ENCODE measurements at places on chromosomes 5 and 9.

- DNase-seq: no peak
These were observed 743.9 kb downstream of the NR2F1-AS1 start for GRCh38 chr5:92836855-92837755.

GRCh38 chr9:109143881-109144562, 23.0 kb downstream of the FRRS1L start:
- no peak for DNase-seq

DNA sequence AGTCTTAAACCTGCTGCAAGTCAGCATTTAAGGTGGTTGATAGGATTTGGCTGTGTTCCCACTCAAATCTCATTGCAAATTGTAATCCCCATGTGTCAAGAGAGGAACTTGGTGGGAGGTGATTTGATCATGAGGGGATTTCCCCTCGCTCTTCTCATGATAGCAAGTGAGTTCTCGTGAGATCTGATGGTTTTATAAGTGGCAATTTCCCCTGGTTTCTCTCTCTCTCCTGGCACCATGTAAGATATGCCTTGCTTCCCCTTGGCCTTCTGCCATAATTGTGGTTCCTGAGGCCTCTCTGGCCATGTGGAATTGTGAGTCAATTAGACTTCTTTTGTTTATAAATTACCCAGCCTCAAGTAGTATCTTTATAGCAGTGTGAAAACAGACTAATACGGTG, 84.3 kb upstream of the SMC2 start:
- no peak for DNase-seq

DNA sequence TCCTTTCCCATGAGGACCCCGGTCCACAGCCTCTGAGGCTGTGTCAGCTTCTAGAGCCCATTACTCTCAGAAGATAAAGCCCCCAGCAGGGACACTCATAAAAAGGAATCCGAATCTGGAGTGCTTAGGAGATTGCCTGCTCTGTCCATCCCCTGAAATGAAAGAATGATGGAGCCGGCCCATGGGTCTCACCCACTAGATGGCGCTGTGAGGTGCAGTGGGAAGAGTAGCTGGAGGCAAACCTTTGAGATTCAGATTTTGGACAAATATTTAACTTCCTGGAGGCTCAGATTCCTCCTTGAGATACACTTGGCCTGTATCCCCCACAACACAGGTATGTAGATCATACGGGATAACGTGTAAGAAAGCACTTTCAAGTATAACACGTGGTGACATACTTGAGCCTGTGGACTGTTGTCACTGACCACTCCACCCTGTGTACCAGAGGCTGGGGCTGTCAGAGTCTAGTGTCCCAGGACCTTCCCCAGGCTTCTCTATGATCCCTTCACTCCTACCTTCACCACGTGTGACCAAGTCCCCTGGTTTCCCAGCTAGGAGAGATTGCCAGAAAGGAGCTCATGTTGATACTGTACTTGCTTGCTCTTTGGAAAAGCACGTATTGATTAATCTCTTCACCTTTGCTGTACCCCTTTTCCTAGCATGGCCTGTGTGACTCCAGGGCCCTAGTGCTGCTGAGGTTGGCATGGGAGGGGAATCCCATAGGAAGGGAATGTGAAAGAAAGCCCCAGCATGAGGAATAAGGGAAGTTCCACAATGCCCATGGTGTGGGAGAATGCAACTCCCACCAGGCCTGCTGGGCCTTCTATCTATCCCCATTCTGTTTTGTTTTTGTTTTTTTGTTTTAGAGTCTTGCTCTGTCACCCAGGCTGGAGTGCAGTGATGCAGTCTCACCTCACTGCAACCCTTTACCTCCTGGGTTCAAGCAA, 32.1 kb downstream of the TRMO start:
- peak; percentile 44 for DNase-seq

- no peak for DNase-seq
These were observed 4.4 kb downstream of the TAS2R1 start for GRCh38 chr5:9625731-9626130.

GRCh38 chr9:26171691-26172090, 493.4 kb upstream of the TUSC1 start:
- no peak for DNase-seq

DNA sequence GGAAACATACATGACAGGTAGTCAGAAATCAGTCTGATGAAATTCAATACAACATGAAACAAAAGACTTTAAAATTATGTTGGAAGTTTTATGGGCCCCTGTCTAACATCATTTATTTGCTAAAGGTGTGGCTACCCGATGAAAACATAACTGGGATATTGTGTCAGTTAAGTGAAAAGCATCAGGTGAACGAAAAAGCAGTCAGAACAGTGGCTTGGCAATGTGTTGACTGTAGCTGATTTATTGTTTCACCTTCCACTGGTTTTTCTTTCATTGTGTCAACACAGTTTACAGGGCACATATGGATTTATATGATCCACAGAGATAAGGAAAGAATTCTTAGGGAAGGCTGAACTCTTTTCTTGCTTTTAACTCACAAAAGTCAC, 429.6 kb upstream of the ZNF608 start:
- DNase-seq: no peak

GRCh38 chr9:130454096-130454811, 9.5 kb downstream of the ASS1 start:
- no peak for DNase-seq

GRCh38 chr5:144522698-144523097, 352.0 kb downstream of the KCTD16 start:
- DNase-seq: no peak

- peak; percentile 25 for DNase-seq
These were observed at the start of gene WNK2 for GRCh38 chr9:93183663-93184431. Gene WNK2 (plus strand): TSS chr9:93184139. CDS start chr9:93184930, 791 bp downstream.

DNA sequence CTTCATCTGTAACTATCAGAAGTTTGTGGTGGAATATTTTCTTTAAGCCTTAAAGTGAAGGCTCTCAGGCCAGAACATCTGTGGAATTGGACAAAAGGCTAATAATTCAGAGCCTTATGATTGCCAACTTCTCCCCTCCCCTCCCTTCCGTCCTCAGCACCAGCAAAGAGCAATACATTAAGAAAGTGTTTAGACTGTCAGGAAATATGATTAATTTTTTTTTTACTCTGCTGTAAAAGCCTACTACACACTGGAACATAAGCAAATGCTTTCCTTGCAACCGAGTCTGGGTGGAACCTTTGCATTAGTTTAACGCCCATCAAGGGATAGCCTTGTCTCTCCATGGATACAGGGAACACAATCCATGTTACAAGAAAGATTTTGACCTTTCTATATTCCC, 110.3 kb upstream of the TARS1 start:
- DNase-seq: no peak

GRCh38 chr5:95564450-95564849, 9.5 kb downstream of the ARSK start:
- DNase-seq: no peak

- no peak for DNase-seq
These were observed 9.3 kb downstream of the CDO1 start for GRCh38 chr5:115806986-115807653.

GRCh38 chr5:157088342-157088990, 20.4 kb downstream of the HAVCR2 start:
- DNase-seq: no peak

Data from T-helper 17 cell (primary cell).